Bone marrow (tissue), 2 donors: ENCODE measurements at places on chromosomes 16 and 17.

- DNase-seq, result peak; percentile 70
Measured at GRCh38 chr16:28935924-28936783, 4.4 kb downstream of the CD19 start.

DNA sequence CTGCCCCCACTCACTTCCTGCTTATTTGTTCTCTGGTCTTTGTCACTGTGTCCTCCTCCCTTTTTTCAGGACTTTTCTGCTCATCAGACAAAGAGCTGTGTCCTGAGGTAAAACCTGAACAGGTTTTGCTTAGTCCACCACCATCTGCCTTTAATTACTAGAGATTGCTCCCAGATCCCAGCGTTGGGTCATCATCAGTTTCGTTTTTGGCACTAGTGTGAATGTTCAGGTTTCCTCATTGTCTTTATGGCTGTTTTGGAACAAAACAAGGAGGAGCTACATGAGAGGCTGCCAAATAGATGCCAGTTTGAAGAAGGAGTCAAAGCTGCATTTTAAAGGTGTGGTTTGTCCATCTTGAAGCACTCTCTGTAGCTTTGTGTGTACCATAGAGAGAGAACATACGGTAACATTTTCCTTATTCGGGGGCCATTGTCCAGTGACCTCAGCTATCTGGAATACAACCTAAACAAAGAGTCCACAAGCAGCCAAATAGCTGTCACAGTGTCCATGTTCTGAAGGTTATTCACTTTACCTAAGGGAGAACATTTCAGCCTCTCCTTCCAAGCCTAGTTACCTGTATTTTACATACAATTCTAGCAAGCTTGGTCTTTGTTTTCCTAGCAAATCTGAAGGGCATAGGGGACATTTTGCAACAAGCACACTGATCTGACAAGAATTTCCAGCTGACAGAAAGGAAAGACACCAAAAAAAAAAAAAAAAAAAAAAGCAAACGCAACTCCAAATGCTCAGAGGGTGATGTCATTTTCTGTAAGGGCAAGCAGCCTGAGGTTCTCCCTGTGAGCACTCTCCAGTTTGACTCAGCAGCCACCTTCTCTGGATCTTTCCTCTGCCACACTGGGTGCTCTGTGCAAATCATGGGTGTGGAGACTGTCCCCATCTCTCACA is 196.1 kb downstream of the NTN1 start:
- no peak for DNase-seq

GRCh38 chr17:73189417-73190099 is 3.3 kb upstream of the COG1 start:
- no peak for DNase-seq

- no peak for DNase-seq
Measured at GRCh38 chr17:69269131-69269998, 40.7 kb upstream of the ABCA10 start.

DNA sequence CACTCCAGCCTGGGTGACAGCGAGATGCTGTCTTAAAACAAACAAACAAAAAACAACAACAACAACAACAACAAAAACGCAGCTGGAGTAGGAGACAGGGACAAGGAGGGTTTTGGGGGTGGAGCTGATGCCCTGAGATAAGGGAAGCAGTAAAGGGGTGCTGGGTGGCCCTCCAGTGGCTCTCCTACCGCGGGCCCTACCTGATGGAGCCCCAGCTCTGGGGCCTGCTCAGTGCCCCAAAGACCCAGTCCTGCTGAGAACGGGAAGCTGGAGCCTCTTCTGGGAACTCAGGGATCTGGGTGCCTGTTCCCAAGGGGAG is 21.3 kb upstream of the NAGS start:
- DNase-seq, result no peak
